ENCODE measurements at places on chromosomes 16 and 17.

DNA sequence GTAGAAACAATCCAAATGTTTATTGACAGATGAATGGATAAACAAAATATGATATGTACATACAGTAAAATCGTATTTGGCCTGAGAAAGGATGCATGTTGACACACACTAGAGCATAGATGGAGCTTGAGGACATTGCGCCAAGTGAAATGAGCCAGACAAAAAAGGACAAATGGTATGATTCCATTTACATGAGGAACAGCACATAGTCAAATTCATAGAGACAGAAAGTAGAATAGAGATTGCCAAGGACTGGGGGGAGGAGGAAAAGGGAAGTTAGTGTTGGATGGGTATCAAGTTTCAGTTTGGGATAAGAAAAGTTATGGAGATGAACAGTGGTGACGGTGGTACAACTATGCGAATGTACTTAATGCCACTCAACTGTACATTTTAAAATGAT is 47.9 kb downstream of the COPRS start:
- no peak for DNase-seq

DNA sequence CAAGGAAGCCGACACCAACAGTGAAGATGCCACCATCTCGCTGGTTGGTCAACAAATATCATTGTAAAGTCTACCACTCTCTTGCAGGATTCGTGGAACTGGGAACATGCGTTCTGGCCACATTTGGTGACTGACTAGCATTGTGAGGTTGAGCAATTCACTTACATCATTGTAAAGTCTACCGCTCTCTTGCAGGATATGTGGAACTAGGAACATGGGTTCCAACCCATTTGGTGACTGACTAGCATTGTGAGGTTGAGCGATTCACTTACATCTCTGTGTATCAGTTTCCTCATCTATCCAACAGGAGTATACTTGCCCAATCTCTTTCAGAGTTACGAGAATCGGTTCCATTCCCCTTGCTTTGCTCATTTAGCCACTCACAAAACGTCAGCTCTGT is 42.6 kb upstream of the RPH3AL start:
- no peak for DNase-seq

- DNase-seq = no peak
These were observed 5.4 kb downstream of the CD2BP2 start for GRCh38 chr16:30349675-30350074.

DNA sequence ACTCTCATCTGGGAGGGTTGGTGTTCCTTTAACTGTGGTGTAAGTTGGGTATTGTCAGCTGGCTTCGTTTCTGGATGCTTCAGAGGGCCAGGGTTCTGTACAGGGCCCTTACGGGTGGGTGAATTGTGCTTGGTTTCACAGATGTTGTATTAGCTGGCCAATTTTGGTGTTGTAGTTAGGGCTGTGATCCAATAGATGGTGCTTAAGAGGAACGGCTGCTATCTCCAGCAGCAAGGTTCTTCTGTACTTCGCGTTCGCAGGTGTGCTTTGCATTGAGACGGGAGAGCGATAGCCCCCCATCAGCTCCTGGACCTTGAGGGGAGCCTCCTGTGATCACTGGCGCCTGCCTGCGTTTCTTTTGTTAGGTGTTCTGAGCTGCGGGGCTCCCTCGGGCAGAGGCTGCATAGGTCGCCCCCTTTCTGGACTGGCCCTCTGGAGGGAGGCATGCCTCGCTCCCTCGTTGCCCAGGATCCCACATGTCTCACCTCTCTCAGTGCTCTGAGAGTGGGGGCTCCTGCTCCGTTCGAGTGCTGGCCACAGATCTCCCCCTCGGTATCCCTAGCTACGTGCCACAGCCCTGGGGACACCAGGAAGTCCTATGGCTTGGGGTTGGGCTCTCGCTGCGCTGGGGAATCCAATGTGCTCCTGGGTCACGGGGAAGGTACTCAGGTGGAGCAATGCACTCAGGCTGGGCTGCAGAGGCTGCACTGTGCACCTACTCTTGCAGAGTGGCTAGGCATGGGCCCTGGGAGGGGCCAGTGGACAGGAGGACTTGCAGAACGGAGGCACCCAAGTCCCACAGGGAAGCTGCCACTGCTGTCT is 837 bp upstream of the PRDM7 start:
- DNase-seq = peak; percentile 38

DNA sequence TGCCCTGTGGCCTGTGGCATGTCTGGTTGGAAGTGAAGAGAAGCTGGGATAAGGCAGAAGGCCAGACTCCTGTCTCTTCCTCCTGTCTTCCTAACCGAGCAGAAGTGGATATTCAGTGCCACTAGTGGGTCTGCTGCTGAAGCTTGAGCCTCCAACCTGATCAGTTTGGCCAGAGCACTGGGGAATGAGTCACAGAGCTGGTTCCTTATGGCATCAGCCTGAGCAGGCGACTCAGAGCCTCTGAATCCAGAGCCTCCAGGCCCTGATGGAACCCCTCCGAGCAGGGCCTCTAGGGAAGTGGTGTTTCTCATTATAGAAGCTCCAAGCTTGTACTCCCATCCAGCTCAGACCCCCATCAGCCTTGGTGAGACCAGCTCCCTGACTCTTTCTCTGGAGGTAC is 2.0 kb downstream of the WSCD1 start:
- DNase-seq = no peak

Data from nucleus accumbens (tissue), 56 donors.